Mucosa of descending colon (tissue), 3 donors: ENCODE measurements at places on chromosomes 3 and 15. TPM values are rescaled to one million over a fixed set of nuclear protein-coding genes. Genes with fewer than 3 reads are reported as not detected.
A peak's percentile ranks its signal among the peaks of the same experiment; 100 is the strongest.

- DNase-seq, result no peak
Measured at GRCh38 chr15:26877831-26878230, 11.0 kb downstream of the GABRA5 start.

DNA sequence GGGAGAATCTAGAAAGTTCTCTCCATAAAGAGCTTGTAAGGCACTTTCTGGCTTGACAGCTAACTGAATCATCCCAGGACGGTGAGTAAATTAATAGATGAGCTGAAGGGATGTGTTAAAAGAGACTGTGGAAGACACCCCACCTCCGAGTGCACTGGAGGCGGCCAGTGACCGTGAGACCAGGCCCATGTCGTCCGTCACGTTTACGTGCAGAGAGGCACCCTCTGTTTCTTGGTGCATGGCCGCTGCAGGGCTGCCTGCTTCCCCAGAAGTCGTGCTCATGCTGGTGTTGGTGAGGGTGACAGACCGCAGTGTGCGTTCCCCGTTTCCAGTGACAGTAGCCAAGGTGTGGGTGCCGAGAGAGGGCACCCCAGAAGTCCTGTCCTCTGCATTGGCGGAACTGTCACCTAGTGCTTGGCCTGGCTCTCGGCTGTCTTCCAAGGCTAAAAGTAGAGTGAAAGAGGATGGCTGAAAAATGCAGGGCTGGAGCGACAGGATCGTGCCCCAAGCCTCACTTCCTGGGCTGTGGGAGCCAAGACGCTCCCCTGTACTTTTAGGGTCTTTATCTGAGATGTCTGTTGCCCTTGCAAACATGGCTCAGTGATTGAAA is 41.1 kb downstream of the HEG1 start:
- no peak for DNase-seq

GRCh38 chr3:66423791-66424190 is 77.0 kb downstream of the LRIG1 start:
- DNase-seq, result no peak

DNA sequence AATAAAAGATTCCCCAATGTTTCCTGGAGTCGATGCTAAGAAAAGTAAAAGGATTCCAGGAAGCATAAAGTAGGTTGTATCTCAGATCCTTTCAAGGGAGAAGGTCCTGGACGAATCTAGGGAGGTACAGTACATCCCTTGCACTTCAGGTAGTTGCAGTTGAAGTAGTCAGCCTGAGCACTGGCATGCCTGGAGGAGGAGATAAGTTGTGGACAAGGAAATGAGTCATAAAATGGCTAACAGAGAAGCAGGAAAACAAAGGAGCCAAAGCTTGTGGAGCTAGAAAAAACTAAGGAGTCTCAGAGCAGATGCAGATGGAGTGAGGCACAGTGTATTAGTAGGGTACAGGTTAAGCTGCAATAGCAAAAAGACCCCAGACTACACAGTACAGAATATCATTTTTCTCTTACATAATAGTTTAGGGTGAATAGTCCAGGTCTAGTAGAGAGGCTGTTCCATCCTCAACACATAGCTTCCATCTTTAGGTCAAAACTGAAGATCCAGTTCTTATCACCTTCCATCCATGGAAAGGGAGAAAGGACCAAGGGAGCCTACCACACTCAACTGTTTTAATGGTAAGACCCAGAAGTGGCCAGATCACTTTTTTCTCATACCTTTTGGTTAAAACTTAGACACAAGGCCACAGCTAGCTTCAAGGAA is 41.3 kb downstream of the COL6A5 start:
- no peak for DNase-seq

DNA sequence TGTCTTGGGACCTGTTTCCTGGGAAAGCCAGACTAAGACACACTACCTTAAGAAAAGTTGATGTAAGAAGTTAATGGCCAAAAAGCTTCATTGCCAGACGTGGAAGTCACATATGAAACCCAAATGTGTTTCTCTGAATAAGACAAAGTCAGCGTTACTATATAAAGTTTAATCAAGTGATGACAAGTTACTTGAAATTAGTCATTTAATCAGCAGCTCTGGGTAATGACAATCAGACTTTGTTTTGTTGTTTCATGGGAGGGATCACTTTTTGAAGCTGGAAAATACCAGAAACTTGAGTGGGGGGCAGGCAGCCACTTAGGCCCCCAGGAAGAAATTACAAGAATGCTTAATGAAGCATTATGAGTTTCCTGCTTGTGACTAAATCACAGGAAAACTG is 218.6 kb downstream of the PTPRG start:
- DNase-seq, result no peak

- DNase-seq, result no peak
Measured at GRCh38 chr3:90025019-90025418, 917.6 kb downstream of the EPHA3 start.

DNA sequence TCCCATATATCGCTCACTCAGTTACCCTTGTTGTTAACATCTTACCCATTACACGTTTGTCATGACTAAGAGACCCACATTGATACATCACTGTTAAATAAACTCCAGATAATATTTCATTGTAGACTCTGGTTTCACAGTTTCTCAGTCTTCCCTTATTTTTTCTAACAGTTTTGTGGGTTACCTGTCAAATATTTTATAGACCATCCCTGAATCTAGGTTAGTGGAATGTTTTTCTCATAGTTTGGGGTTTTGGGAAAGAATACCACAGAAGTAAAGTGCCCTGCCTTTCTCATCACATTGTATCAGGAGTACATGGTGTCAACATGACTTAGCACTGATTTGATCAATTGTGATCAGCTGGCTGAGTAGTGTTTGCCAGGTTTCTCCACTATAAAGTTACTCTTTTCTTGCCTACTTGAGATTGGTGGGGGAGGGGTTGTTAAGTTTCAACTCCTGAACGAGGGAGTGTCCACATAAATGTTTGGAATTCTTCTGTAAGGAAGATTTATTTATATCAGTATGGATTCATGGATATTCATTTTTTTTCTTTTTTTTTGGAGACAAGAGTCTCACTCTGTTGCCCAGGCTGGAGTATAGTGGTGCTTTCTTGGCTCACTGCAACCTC is 25.9 kb downstream of the RNF111 start:
- no peak for DNase-seq

DNA sequence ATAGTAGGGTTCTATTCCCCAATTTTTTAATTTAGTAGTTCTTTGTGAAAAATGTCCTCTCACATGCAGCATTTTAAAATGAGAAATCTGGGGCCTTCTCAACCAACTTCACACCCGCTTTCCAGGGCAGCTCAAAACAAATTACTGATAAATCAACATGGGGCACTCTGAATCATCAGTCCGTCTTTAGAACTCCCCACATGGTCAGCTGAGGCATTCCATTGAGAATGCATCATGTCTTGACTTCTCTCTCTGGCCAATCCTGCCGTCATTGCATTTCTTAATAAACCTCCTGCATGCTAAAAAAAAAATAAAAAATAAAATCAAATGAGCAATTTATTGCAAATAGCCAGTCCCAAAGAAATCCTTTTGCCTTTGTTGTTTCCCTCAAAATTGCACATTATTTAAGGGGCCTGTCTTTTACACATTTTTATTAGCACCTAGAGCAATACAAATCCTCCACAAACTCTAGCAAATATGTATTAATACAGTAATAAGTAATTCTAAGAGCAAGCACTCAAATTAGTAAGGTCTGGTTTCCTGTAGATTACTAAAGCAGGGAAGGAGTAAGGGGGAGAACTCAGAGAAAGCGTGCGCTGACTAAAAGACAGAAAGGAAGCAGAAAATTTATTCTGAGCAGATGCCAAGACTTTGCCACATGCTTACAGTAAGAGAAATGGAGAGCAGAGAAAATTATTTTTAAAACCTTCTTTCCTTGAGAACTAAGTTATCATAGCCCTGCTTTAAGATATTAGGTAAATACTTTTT is 175.7 kb downstream of the TNIK start:
- no peak for DNase-seq

Gene LSAMP
- 39.8 TPM for total RNA-seq

Gene SKOR1
- 0.58 TPM for total RNA-seq

DNA sequence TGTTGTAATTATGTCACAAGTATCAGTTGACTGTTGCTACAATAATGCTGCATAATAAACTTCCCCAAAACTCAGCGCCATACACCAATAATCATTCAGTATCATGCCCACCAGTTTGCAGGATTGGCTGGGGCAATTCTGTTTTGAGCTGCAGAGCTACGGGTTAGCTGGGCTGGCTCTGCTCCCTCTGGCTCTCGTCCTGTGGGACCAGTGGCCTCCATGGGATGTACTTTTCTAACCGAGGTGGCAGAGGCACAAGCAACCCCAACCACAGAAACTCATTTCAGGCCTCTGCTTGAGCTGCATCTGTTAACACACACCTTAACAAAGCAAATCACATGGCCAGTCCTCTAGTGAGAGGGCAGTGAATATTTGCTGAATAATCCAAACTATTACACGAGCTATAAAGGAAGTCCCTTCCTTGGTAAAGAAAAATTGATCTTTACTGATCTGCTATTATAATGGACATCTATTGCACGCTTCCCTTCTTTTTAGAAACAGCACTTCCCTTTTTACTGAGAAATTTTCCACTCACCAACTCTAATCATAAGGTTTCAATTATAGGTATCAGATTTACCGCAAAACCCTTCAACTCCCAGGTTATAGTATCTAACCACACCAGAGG is 10.9 kb upstream of the BCL2A1 start:
- DNase-seq, result no peak

- no peak for DNase-seq
Measured at GRCh38 chr3:13171704-13172643, 98.7 kb upstream of the IQSEC1 start.

GRCh38 chr3:152769523-152769922 is 65.4 kb upstream of the P2RY1 start:
- no peak for DNase-seq

DNA sequence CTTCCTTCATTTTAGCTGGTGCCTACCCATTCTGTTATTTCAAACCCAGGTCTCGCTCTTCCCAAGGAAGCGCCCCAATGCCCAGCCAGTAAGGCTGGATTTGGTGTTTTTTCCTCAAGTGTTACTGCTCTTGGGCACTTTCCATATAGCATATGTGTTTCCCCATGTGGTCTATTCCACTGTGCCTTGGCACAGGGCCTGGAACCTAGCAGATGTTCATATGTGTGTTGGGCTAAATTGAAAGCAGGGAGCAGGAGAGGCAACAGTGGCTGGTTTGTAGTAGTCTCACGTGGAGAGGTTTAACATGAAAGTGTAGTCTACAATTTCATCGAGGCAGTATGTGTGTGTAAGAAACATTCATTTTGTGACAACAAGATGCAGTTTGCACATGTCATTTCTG is 48.2 kb upstream of the TEX264 start:
- no peak for DNase-seq

DNA sequence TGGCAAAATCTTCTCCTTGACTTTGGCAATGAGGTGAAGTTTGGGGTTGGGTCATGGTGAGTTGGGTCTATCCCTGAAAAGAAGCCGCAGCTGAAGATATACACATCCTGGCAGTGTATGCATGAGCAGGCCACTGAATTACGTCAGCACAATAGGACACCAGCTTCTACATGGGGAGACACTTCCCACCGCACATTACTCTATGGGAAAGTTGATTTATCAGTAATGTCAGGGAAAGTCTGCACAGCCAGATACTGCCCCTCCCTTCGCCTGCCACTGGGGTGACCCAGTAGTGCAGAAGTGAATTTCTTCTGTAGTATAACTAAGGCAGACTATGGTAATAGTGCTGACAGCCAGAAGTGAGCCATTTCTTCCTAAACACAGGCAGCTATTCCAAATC is 245.0 kb downstream of the NTRK3 start:
- no peak for DNase-seq

DNA sequence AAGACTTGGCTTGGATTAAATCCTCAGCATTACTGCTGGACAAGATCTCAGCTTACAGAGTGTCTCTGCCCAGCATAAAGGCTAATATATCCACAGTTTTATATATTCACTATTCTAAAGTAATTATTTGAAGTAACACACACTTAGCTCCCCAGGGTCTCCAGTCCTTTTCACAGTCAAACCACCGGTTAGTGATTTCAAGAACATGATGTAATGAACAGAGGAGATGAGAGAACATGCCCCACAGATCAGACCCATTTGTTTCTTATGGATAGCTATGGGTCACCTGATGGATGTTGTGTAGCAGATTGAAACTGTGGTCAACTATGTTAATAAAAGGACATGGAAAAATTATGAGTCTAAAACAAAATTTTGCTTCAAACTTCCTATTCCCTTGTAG is 44.8 kb upstream of the MRPL3 start:
- DNase-seq, result no peak

Gene CACNA1D
- 22.2 TPM for total RNA-seq

DNA sequence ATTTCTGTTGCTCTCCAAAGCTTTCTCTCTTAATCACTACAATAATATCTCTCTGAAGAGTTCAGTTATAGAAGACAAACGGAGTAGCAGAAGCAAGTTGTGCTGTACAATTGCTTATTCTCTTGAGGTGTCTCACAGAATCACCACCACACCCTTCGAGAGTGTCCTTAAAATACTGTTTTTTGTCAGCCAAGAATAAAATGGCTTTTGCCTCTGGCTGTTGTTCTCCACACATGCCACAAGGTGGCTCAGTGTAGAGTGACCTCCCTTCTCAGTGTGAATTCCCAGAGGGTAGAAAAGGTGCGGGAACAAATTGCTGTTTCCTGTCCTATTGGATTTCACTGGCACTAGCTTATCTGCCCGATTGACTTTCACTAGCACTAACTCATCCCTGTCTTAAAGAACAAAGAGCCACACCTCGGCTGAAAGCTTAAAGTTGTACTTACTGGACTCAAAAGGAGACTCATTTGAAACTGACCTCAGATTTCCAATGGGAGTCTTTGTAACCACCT is 134.2 kb upstream of the SATB1 start:
- no peak for DNase-seq

Gene VGLL4
- total RNA-seq, result 46.4 TPM

GRCh38 chr3:184323696-184324095 is 9.3 kb downstream of the EIF4G1 start:
- no peak for DNase-seq

DNA sequence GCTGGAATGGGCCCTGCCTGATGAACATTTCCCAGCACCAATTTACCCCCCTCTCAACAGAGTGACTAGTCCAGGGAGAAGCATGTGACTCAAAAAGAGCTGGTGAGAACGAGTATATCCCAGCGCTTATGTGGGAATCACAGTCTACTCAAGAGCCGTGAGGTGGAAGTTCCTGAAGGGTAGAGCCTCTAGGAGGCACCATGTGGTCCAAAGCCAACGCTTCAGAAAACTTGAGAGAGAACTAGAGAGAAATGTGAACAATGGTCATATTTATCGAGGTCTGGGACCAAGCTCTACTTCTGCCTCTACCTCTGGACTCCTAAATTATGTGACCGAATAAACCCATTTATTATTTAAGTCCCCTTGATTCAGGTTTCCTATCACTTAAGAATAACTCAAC is 111.0 kb upstream of the RAP2B start:
- no peak for DNase-seq

- DNase-seq, result peak; percentile 60
Measured at GRCh38 chr3:43001094-43001553, 22.0 kb downstream of the GASK1A start.

- no peak for DNase-seq
Measured at GRCh38 chr3:73773233-73773632, 148.5 kb upstream of the PDZRN3 start.

DNA sequence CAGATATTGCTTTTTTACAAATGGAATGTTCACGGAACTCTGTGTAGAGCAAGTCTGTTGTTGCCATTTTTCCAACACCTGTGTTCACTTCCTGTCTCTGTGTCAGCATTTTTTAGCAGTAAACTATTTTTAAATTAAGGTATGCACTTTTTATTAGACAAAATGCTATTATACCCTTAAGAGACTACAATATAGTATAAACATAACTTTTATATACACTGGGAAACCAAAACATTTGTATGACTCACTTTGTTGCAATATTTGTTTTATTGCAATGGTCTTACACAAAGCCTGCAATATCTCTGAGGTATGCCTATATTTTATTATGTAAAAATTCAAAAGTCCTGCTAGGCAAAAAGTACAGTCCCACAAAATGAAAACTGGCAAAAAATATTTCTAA is 39.8 kb upstream of the FGF7 start:
- no peak for DNase-seq

Gene FEZF2
- total RNA-seq, result not detected
